MCF 10A (cell line): ENCODE measurements at places on chromosomes 5 and 9. TPM values are rescaled to one million over a fixed set of nuclear protein-coding genes. Genes with fewer than 3 reads are reported as not detected.

GRCh38 chr9:75448281-75448680 is 360.0 kb downstream of the OSTF1 start:
- no peaks in the 10 kb centered on the region for H3K4me1 ChIP-seq
- no peak overlapping the region for H3K27ac ChIP-seq
- H3K36me3 ChIP-seq: no peaks in the 10 kb centered on the region
- H3K4me3 ChIP-seq: no peak overlapping the region
- no peak for DNase-seq

CSF1R gene
- 0.88 and 1.6 TPM in 2 replicates for total RNA-seq

DNA sequence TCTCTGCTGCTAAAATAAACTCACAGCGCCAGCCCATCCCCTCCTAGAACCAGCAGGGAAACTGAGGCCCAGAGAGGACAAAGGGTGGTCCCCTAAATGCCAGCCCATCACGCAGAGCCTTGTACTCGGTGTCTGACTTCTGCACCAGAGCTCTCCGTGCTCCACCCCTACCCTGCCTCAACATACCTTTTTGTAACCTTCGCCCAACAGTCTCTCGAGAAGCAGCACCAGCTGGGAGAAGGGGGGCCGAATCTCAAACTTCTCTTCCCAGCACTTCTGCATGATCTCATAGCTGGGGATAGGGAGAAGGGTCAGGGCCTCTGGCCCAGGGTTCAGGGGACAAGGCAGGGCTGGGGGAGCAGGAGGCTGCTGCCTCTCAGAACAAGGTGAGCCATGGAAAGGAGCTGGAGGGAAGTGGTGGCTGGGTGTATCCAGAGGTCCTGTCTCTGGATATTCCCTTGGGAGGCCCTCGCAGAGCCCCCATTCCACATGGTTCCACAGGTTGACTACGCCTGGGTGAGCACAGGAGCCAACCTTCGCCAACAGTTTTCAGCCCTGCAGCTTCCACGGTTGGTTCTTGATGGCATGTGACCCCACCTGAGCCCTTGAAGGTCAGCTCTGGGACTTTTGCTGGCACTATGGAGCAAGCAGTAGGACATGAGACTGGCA is 32.3 kb upstream of the CSF1R start:
- H3K36me3 ChIP-seq: no peaks in the 10 kb centered on the region
- no peak overlapping the region for H3K4me3 ChIP-seq
- no peaks in the 10 kb centered on the region for H3K27me3 ChIP-seq
- H3K27ac ChIP-seq: no peak overlapping the region
- DNase-seq: no peak

STPG3 gene
- not detected in 2 replicates for total RNA-seq

GRCh38 chr5:52774005-52774410 is 13.7 kb upstream of the ITGA1 start:
- H3K27me3 ChIP-seq: peaks cover 26% of the 10 kb centered on the region
- H3K4me3 ChIP-seq: no peak overlapping the region
- no peaks in the 10 kb centered on the region for H3K36me3 ChIP-seq
- DNase-seq: no peak
- no peaks in the 10 kb centered on the region for H3K4me1 ChIP-seq
- H3K27ac ChIP-seq: no peak overlapping the region

CDKN2B gene
- not detected in 2 replicates for total RNA-seq

- no peaks in the 10 kb centered on the region for H3K36me3 ChIP-seq
- DNase-seq: no peak
- H3K27ac ChIP-seq: no peak overlapping the region
- H3K27me3 ChIP-seq: no peaks in the 10 kb centered on the region
- H3K4me1 ChIP-seq: peaks cover 10% of the 10 kb centered on the region
- H3K4me3 ChIP-seq: no peak overlapping the region
These were observed 1095.7 kb upstream of the DMAC1 start for GRCh38 chr9:8895106-8895860.

DNA sequence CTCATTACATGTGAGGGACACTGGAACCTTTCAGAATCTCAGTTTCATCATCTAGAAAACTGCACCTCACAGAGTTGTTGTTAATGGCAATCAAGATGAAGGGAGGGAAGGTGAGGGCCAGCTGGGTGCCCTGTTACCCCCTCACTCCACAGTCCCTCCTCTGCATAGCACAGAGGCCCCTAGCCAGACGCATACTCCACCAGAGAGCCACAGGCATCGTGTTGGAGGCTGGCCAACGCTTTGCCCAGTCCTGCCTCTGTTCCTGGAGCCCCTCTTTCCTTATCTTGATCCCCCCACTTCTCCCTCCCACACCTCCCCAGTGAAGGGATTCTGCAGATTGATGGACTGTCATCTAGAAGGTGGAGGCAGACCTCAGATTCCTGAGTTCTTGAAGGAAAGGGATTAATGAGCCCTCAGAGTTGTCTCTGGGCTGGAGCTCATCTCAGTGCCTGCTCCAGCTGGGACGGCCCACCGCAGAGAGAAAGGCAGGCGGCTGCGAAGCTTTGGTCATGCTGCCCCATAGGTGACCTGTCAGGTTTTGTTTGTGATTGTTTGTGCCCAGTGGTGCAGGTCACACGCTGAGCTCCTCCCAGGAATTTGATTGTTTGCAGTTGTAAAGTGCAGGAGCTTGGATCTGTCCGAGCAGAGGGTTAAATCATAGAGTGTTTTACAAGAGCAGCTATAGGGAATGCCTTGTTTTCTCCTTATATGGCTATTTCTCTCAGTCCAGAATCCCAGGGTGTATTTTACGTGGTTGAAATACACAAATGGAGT is 487.3 kb downstream of the CCDC171 start:
- no peak overlapping the region for H3K27ac ChIP-seq
- DNase-seq: no peak
- no peak overlapping the region for H3K4me3 ChIP-seq
- no peaks in the 10 kb centered on the region for H3K4me1 ChIP-seq
- no peaks in the 10 kb centered on the region for H3K27me3 ChIP-seq
- H3K36me3 ChIP-seq: no peaks in the 10 kb centered on the region

DNA sequence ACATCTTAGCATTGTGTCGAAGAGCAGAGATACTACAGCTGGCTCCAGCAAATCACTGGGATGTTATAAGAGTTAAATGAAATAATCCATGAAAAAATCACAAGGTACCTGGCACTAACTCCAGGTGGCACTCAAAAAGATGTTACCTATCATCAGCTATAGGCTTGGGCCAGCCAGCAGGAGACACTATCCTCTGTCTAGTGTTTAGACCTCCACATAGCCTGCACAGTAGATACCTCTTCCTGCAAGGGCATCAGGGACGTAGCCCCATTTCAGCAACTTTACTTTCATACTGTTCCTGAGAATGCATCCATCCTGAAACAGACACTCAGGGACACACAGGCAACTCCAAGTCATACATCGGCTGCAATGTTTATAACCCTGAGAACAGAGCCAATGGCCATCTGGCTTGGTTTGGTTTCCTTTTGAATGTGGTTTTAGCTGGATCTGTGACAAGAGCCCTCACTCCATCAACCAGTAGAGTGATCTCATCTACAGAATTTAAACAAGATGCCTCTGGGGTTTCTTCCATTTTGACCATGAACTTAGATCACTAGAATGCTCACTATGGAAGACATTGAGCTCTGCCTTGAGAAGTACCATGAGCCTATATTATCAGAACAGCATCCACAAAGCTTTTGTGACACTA is 69.9 kb downstream of the TLE1 start:
- no peak overlapping the region for H3K27ac ChIP-seq
- no peak overlapping the region for H3K4me3 ChIP-seq
- H3K4me1 ChIP-seq: no peaks in the 10 kb centered on the region
- no peak for DNase-seq
- no peaks in the 10 kb centered on the region for H3K27me3 ChIP-seq
- peaks cover 36% of the 10 kb centered on the region for H3K36me3 ChIP-seq

TTC39B gene
- total RNA-seq: 22.8 and 23.3 TPM in 2 replicates

EDIL3 gene
- not detected in 2 replicates for total RNA-seq

DNA sequence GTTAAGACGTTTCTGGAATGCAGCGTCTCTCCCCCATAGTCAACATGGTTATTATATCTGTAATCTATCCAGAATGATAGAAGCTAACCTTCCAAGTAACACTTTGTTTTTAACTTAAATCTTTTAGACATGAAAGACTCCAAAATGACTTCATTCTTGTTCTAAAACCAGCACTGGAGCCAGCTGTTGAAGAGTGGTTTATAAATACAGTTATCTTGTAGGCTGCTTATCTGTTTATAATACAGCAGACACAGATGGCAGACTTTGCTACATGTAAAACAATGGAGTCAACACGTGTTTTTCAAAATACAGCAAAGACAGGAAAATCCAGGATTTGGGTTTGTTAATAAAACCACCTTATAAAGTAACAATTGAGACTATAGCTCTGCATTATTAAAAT is 48.8 kb upstream of the RETREG1 start:
- no peak for DNase-seq
- no peak overlapping the region for H3K27ac ChIP-seq
- no peaks in the 10 kb centered on the region for H3K27me3 ChIP-seq
- peaks cover 29% of the 10 kb centered on the region for H3K36me3 ChIP-seq
- no peaks in the 10 kb centered on the region for H3K4me1 ChIP-seq
- no peak overlapping the region for H3K4me3 ChIP-seq

NSMF gene
- total RNA-seq: 37.8 and 43.1 TPM in 2 replicates

PALM2AKAP2 gene
- 5.3 and 9.1 TPM in 2 replicates for total RNA-seq

PPP1R26 gene
- 19.1 and 21.7 TPM in 2 replicates for total RNA-seq

DNA sequence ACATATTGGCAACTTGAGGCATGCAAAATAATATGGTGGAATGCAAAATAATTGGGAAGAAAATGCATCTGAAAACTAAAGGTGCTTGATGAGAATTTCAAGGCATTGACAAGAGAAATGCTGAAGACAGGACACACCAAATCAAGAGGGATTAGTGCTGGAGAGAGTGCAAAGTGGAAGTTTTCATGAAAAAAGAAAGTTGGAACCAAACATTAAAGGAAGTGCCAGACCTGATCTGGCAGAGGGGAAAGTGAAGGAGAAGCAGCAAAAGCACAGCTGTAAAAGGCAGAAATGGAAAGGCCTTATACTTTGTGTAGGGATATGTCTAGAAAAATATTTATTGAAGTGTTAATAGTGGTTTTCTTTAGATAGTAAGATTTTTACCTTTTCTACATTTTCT is 35.3 kb upstream of the FYB1 start:
- no peak overlapping the region for H3K27ac ChIP-seq
- peaks cover 19% of the 10 kb centered on the region for H3K4me1 ChIP-seq
- no peaks in the 10 kb centered on the region for H3K27me3 ChIP-seq
- H3K4me3 ChIP-seq: no peak overlapping the region
- H3K36me3 ChIP-seq: no peaks in the 10 kb centered on the region

GRCh38 chr5:455806-456205 is 12.8 kb downstream of the EXOC3 start:
- no peak for DNase-seq
- H3K27ac ChIP-seq: no peak overlapping the region
- no peaks in the 10 kb centered on the region for H3K27me3 ChIP-seq
- H3K4me3 ChIP-seq: no peak overlapping the region
- H3K36me3 ChIP-seq: peaks cover 71% of the 10 kb centered on the region
- peaks cover 33% of the 10 kb centered on the region for H3K4me1 ChIP-seq

FGFR4 gene
- total RNA-seq: 1.5 and 1.8 TPM in 2 replicates

DNA sequence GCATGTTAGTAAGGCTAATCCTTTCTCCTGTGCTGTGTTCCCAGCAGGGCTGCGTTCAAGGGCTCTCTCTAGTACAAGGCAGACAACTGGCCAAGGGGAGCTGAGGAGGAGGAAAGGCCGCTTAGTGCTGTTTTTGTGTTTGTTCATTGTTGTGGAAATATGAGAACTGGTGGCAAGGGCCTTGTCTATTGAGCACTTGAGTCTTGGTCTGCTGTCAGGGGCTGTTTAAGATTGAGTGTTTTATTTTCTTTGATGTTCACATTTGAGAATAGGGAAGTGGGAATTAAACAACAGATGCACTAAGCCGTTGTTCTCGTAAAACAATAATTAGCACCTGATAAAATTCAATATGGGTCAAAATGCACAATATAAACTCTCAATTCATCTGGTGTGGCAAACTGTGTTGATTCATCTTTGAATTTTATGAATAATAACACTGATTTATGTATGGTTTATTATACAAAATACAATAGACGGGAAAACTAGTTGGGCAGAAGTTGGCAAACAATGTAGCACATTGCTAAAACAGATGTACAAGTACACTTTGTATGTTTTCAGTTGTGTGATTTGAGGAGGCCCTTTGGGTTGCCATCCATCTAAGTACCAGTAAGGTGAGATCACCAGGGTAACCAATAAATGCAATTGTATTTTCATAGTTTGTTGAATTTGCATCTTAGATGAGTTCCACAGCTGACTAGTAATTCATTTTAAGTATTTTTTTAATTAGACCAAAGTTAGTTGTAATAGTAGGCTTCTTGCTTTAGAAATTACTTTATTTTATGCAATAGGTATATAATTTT is 97.6 kb upstream of the GRHPR start:
- H3K36me3 ChIP-seq: peaks cover 17% of the 10 kb centered on the region
- H3K4me1 ChIP-seq: no peaks in the 10 kb centered on the region
- no peak for DNase-seq

GRCh38 chr9:73810585-73811215 is 659.0 kb downstream of the ANXA1 start:
- H3K4me3 ChIP-seq: no peak overlapping the region
- DNase-seq: peak; percentile 57
- no peaks in the 10 kb centered on the region for H3K36me3 ChIP-seq
- H3K27ac ChIP-seq: peak overlapping the region; percentile 0

GRCh38 chr5:111043712-111044506 is 27.6 kb upstream of the TSLP start:
- H3K27me3 ChIP-seq: no peaks in the 10 kb centered on the region
- no peak overlapping the region for H3K4me3 ChIP-seq
- DNase-seq: peak; percentile 27
- no peaks in the 10 kb centered on the region for H3K36me3 ChIP-seq
- no peak overlapping the region for H3K27ac ChIP-seq

DNA sequence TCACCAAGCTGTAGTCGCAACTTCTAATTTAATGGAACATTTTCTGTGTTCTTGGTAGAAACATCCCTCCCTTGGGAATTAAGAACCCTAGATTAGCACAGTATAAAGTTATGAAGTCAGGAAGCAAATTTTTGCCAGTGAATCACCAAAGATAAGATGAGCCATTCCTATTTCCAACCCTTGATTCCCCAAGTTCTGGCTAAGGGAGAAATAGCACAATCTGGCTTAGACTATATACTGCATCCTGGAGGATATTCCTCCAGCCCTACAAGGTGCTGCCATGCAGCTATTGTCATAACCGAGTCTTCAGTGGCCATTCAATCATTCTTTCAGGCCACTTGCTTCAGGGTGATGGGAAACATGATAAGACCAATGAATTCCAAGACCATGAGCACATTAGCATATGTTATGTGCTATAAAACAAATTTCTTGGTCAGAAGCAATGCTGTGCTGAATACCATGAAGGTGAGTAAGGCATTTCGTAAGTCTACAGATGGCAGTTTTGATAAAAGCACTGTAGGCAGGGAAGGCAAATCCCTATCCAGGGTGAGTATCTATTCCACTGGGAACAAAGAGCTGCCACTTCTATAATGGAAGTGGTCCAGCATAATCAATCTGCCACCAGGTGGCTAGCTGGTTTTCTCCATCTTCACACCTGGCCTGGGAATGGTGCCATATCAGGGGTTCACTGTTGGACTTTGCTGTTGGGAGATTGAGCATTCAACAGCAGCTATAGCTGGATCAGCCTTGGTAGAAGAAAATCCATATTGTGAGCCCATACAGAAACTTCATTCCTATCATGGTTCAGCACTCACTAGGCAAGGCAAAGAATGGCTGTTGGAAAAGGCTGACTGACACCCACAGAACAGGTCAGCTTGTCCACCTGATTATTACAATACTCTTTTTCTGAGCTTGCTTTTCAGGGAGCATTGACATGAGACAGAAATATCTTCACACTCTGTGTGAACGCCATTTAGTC is 19.6 kb upstream of the ARL15 start:
- H3K27ac ChIP-seq: no peak overlapping the region
- DNase-seq: peak; percentile 75
- H3K4me1 ChIP-seq: peaks cover 16% of the 10 kb centered on the region
- no peak overlapping the region for H3K4me3 ChIP-seq
- H3K36me3 ChIP-seq: no peaks in the 10 kb centered on the region

GRCh38 chr5:16568875-16569580 is 47.8 kb downstream of the RETREG1 start:
- no peak overlapping the region for H3K27ac ChIP-seq
- H3K36me3 ChIP-seq: no peaks in the 10 kb centered on the region
- no peaks in the 10 kb centered on the region for H3K27me3 ChIP-seq
